ENCODE measurements at places on chromosomes 4 and X.

DNA sequence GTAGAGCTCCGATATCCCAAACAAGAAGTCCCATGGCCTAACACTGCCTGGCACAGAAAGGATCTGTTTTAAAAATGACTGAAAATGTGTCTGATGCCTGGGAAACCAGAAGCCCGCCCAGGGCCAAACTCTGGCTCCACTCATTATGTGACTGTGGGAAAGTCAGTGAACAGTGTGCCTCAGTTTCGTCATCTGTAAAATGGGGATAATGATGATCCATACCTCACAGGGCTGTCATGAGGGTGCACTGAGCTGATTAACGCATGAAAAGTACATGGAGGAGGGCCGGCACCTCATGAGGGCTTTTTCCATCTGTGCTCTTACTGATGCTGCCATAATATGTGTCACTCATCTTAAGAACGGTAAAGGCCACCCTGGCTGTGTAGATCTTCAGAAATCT lies 5.1 kb downstream of the SLC2A9 start:
- DNase-seq: no peak

GRCh38 chr4:79820427-79820826 lies 252.6 kb downstream of the ANTXR2 start:
- no peak for DNase-seq

GRCh38 chrX:40174001-40174853 lies 76.5 kb upstream of the BCOR start:
- peak; percentile 61 for DNase-seq

DNA sequence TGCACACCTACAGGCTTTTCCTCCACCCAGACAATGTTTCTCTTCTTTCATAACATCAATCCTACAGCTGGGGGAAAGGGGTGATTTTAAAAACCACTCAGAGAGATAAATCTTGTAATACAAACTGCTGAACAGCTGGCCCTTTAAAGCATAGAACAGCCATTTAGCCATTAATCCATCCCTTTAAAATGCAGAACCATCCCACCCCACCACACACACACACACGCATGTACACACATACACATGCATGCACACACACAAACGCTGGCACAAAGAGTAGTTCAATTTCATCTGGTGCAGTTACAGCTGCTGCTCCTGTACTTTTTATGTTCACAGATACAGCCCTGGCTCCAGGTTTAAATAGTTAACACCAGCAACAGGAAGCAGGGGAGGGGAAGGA lies 426.1 kb downstream of the MID1IP1 start:
- DNase-seq: no peak

- no peak for DNase-seq
These were observed 125.0 kb upstream of the PJA1 start for GRCh38 chrX:69290292-69290691.

DNA sequence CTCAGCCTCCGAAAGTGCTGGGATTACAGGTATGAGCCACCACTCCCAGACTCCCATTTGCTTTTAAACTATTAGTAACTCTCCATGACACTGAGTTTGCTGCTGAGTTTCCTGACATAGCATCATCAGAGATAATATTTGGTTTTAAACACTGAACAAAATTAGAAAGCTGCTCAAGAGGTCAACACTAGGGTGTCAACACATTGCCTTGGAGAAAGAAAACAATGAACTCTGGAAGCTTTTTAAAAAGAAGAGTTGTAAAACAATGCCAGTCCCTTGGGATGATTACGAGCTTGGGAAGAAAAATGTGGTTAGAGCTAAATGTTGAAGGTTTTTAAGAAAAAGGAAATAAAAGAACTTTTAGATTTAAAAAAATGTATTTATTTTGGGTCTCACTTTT lies 264.8 kb downstream of the CAMK2D start:
- DNase-seq: no peak

- DNase-seq: no peak
These were observed 1389.4 kb downstream of the C4orf33 start for GRCh38 chr4:130485371-130485770.

GRCh38 chrX:48580662-48581061 lies 6.4 kb downstream of the RBM3 start:
- no peak for DNase-seq

DNA sequence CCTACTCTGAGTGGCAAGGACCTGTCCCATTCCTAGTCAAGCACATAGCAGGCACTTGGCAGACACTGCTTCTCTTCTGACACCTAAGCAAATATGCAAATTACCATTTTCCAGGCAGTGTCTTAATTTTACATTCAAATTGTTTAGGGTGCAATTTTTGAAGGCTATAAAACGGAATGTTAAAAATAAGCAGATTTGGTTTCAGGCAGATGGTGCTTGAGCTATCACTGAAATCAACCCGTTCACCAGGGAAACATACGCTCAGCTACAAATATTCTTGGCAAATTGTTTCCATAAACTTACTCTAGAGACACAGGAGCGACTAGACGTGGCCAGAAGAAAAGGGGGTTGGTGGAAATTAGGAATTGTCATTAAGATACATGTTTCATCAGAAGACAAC lies 45.7 kb downstream of the BEND2 start:
- no peak for DNase-seq

GRCh38 chr4:139177049-139177868 lies at the start of gene ELF2:
Gene ELF2, minus strand, starts transcription at chr4:139177218. Its CDS starts 39,517 bp downstream, at chr4:139137701.
- DNase-seq: peak; percentile 80

GRCh38 chrX:9396930-9397329 lies 67.9 kb upstream of the TBL1X start:
- DNase-seq: no peak

GRCh38 chr4:38306482-38307071 lies 346.4 kb downstream of the PTTG2 start:
- no peak for DNase-seq

GRCh38 chr4:2837110-2837903 lies 6.3 kb upstream of the ADD1 start:
- DNase-seq: no peak

DNA sequence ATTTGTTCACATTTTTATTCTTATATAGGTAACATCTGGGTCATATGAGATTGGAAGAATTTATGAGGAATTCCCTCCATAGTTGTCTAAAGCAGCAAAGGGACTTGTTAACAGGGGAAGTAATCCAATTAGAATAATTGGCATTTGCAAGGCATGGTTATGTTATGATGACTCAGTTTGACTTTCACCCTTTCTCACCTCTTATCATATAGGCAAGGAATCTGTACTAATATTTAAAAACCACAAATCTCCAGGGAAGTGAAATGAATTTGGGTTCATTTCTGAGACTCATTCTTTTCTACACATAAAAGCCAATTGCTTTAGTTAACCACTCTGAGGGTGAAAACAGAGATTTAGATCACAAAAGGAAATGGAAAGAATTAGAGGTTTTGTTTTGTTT lies 281.5 kb upstream of the DKK2 start:
- DNase-seq: no peak

GRCh38 chr4:68361146-68361589 lies 11.3 kb upstream of the YTHDC1 start:
- no peak for DNase-seq

DNA sequence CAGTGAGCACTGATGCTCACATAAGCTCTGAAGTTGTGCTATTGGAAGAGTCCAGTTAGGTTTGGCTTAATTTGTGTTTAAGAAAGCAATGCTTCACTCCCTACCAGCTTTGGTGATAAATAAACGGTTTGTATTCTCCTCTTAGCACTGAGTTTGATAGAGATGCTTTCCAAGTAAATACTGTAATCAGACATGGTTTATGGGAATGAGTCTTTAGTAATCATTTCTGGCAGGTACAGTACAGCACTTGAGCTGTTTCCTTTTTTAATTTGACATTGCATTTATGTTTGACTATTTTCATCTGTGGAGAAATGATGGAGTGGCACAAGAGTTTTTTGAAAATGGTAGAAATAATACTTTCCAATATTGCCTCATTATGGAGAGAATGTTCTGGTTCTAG lies 455.3 kb downstream of the ACTRT1 start:
- DNase-seq: no peak

GRCh38 chrX:102883491-102883890 lies 53.6 kb upstream of the RAB40AL start:
- no peak for DNase-seq

DNA sequence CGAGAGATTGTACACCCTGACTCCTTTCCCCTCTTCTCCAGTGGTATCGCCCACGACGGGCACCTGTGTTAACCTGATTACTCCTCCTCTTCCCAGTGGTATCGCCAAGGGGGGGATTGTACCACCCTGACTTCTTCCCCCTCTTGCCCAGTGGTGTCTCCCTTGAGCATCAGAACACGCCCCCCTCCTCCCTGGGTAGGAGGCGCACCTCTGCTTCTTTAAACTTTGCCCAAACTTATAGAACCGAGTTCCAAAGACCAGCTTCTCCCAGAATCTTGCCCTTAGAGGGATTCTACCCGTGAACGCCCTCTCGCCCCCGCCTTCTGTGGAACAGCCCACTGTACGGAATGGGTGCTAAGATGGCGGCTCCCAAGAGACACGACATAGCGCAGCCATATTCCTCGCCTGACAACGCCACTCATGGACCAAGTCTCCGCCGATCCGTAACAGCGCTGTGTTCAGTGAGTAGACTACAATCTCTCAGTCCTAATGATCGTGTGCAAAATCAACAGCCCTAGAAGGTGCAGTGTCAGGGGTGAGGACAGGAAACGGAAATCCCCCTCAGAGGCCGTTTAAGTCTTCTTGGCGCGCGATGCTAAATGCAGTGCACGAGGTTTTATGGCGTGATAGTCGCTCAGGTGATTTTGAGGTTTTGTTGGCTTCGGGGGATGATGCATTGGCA lies 4.2 kb upstream of the ZNF157 start:
- DNase-seq: peak; percentile 52

DNA sequence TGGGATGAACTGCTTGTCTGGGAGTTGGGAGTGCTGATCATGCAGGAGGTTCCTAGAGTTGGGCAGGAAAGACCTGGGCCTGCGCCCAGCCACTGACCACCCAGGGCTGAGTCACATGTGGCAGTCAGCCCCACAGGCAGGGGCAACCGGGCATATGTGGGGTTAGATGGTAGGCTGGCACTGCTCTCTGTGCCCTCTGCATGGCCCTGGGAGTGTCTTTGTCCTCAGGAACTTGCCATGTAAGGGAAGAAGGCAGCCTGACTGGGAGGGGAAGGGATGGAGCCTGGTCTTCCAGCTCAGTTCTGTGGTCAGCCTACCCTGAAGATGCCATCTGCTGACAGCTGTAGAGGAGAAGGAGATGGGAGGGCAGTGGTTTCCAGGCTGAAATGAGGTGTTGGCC lies 70.2 kb upstream of the EFNB1 start:
- no peak for DNase-seq

DNA sequence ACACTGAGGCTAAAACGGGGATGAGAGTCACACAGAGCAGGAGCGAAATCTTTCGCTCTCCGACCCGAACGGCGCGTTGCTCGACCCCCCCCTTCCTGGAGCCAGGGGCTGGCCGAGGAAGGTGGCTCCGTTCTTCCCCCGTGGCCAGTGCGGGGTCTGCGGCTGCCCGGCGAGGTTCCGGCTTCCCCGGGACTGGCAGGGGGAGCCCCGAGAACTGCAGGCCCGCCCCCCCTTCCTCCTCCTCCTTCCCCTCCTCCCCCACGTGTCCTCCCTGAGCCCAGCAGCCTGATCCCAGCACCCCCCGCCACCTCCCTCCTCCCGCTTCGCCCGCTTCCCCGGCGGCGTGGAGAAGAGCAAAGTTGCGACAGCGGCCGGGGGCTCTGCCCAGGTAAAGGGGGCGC lies 2.4 kb upstream of the BCORL1 start:
- DNase-seq: no peak

DNA sequence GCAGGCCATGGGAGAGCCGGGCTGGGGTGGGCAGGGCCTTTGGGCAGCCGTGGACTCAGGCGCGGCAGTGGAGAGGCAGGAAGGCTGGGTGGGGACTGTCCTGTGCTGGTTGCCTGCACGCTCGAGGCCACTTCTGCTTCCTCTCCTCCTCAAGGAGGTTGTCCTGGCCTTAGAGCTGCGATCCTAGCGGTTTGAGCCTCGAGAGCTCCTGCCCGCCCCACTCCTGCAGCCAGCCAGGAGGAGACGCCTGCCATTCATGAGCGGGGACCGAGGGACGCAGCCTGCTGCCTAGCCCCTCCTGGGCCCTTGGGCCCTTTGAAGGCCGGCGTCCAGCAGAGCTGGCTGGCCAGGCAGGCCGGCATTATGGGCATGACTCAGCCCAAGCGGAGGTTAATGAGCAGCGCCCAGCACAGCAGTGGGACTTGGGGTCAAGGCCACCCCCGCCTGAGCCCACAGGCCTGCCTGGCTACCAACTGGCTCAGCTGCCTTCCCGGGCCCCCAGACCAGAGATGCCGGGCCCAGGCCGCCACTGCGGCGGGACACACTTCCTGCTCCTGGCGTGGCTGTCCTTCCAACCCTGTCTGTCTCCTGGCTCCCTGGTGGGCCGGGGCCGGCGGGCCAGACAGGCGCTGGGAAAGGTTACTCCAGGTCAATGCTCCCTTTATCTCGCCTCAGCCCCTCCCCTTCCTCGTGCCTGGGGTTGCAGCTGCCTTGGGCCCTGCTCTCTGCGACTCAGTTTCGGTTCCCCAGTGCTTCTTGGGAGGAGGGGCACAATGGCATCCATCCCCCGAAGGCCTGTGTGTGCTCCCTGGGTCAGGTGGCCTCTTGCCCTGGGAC lies 1.8 kb downstream of the ABCD1 start:
- DNase-seq: no peak

DNA sequence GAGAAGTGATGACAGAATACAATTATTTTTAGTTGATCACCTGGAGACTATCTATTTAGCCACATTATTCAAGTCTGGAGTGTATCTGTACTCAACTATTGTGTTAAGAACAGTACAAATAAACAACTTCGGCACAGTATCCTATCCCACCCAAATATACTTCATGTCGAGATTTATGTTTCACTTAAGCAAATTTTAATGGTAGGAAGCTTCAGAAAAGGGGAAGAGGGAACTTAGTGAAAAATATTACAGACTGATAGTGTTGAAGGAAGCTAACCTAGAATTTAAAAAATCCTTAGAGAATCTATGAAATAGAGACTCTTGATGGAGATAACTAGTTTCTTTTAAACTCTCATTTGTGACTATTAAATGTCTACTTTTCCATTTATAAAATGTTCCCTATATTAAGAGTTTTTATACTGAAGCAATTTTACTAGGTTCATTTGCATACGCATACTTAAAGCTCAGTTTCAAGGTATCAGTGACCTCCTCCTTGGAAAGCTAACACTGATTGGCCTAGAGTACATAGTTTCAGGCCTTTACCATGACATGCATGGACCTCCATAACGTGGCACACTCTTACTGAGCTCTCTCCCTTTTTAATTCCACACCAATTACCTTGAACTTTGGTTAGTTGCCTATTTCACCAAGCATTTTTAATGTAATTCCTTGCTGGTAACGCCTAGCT lies 197.7 kb downstream of the CAMK2D start:
- DNase-seq: no peak

GRCh38 chr4:53196882-53197771 lies 168.7 kb downstream of the SCFD2 start:
- no peak for DNase-seq

- DNase-seq: no peak
These were observed 88.3 kb downstream of the PTCHD1 start for GRCh38 chrX:23422912-23423311.

- no peak for DNase-seq
These were observed 2.7 kb upstream of the NKX6-1 start for GRCh38 chr4:84501721-84502267.

Measured in stimulated activated CD4-positive, alpha-beta T cell treated with anti-CD3 and anti-CD28 coated beads, Interleukin-12 subunit alpha, Interleukin-12 subunit beta, amount 100 ng/mL, for 4 hours (primary cell).